Stimulated activated CD8-positive, alpha-beta memory T cell treated with anti-CD3 and anti-CD28 coated beads, Interleukin-15, amount 100 ng/mL, for 24 hours (primary cell): ENCODE measurements at places on chromosomes 7 and 10.

GRCh38 chr10:52597189-52597863 is 175.3 kb downstream of the MBL2 start:
- no peak for DNase-seq

- DNase-seq: no peak
Measured at GRCh38 chr10:33012306-33012705, 54.3 kb upstream of the ITGB1 start.

DNA sequence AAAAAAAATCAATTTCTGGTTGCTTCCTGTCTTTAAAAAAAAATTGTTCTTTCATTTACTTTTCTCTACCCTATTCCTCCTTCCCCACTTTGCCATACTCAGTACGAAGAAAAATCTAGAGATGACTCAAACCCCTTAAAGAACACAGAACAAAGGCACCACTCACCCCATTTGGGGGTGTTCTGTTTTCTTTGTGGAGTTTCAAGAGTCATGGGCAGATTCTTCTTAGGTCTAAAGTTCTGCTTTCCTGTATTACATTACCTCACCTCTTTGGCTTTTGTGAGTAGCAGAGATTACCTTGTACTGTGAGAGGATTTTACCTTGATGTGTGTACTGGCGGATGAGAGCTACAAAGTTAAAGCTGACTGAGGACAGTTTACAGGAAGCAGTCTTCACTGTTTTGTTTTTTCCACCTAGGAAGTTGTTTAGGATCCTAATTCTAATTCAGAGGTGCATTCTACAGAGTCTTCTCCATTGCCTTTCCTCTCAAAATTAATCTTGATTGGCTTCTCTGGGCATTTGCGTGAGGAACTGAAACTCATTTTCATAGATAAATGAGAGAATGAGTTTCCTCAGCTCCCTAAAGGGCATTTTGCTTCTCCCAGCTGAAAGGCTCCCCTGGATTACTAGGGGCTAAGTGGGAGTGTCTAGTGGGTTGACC is 20.7 kb downstream of the AVL9 start:
- DNase-seq: no peak

DNA sequence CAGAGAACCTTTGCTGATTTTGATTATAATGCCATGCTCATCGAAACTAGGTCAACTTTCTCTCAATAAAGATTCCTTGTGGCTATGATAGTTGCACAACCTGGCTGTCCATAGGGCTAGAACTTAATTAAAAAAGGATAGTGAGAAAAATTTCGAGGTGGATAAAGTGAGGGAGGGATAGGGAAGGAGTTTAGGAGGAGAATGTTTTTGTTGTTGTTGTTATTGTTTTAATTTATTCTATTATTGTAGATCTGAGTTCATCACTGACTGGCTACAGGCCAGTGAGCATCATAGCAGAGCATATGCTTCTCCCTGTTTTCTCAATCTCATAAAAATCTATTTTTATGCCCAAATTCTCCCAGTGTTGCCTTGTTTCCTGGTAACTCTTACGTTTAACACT is 688.7 kb upstream of the GRM3 start:
- no peak for DNase-seq

GRCh38 chr7:80622541-80622940 is 15.9 kb upstream of the CD36 start:
- no peak for DNase-seq

GRCh38 chr7:150848561-150849115 is 3.7 kb upstream of the AOC1 start:
- no peak for DNase-seq

DNA sequence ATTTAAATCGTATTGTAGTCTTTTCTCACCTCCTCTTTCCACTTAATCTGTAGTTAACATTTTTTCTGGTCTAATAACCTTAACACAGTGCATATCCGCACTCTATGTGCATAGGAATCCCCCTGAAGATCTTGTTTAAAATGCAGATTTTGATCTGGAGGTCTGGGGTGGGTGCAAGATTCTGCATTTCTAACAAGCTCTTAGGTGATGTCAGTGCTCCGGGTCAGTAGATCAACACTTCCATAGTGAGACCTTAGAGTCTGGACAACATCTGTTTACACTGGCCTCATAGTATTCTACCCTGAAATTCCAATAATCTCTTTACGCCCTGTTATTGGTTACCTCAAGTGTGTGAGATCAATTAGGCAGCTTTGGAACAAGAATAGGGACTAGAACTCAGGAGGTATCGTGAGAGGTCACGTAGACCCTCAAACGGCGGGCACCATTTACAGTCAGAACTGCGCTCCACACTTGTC is 434 bp upstream of the PLEKHA8 start:
- DNase-seq: no peak

DNA sequence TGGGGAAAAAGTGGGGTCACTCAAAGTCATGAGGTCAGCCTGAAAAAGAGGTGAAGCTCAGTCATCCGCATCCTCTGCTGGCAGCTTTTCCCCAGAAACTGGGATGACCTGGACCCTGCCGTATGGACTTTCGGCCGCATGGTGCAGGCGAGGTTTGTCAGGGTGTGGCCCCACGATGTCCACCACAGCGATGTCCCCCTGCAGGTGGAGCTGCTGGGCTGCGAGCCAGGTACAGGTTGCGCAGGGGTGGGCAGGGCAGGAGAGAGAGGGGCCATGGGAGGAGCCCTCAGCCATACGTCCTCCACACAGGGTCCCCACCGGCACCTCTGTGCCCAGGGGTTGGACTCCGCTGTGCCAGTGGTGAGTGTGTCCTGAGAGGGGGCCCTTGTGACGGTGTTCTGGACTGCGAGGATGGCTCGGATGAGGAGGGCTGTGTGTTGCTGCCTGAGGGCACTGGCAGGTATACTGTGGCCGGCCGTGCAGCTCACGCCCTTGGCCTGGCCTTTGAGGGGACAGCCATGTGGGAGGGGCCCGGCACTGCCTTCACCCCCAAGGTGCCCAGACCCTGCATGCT is 23.0 kb upstream of the ZNF467 start:
- DNase-seq: no peak
